ENCODE measurements at places on chromosomes 3 and 15.
A peak's percentile ranks its signal among the peaks of the same experiment; 100 is the strongest.

- DNase-seq = no peak
These were observed 192.8 kb downstream of the UBE3A start for GRCh38 chr15:25245801-25246622.

DNA sequence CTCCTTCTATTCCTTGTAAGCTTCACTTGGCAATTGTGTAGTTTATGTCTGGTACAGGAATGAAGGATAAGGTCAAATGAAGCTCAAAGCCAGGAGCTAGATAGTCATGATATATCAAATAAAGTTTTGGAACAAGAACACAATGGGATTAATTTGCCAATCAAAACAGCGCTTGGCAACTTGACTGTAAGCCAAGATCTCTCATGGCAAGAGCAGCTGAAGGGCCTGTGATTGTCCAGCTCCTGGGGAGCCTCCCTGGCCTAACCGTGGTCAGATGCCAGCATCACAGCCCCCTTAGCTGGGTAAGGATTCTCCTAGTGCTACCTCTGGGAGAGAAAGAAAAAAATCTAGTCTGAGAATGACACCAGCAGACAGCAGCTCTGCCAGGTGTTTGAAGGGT, 97.2 kb downstream of the LIPC start:
- no peak for DNase-seq

DNA sequence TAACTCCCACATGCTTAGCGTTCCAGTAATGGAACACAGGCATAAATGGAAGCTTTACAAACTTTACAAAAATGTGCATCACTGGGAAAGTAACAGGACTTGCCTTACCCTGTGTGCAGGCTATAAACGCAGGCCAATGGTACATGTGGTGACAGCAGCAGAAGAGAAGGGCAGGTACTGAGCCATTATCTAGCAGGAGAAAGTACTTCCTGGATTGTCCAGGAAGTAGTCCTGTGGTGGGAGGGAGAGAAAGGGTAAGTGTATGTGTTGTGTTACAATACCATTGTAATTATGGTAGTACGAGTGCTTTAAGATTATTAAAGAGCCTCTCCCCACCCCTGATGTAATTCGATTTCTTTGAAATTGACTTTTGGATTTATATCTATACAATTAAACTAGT, 5.3 kb downstream of the ATP1B3 start:
- no peak for DNase-seq

DNA sequence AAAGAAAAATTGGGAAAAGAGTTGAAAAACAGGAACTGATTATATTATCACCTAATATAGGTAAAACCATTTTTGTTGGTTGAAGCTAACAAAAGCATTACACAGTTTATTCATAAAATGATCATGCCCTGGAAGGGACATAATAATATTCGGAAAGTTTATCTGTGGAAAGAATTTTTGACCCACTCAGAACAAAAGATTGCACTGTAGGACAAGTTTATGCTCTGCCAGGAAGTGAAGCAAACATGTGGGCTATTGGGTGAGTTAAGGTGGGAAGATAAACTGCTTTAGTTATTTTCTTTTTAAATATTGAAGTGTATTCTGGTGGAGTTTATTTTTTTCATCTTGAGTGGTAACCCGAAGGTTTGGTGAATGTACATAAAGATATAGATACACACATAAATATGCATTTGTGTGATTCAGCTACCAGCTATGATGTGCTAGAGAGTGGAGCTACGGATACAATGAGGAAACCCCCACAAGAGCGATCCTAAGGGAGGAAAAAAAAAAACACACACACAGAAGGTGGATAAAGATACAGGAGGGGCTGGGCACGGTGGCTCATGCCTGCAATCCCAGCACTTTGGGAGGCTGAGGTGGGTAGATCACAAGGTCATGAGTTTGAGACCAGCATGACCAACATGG, 506.4 kb upstream of the THBS1 start:
- no peak for DNase-seq

- peak; percentile 58 for DNase-seq
These were observed 17.6 kb upstream of the CCDC174 start for GRCh38 chr3:14633819-14634424.

- no peak for DNase-seq
These were observed 72.1 kb downstream of the NOX5 start for GRCh38 chr15:69086427-69087204.

- DNase-seq = no peak
These were observed 1.2 kb downstream of the KPNA1 start for GRCh38 chr3:122513386-122514122.

DNA sequence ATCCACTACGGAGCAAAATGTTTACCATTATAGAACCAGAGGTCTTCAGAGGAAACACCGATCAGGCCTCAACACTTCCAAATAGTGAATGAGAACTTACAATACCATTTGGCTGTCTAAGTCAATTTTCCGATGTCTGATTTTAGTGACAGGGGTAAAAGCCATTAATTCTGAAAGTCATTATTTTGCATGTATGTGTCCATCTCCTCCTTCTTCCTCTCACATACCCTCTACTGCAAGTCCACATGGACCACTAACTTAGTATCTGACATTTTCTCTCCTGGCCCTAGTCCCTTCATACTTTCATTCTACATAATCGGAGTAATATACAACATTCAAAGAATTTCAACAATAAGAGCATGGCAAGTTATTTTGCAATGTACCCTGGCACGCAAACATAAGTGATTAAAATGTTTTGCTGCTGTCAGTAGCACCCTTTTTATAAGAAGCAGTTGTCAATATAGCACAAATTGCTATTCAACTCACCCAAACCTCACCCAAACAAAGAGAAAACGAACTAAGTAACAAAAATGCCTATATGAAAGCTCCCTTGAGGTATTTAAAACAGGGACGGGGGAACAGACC, 1.9 kb downstream of the TOP2B start:
- DNase-seq = no peak

- DNase-seq = no peak
These were observed at the start of gene NAALADL2 for GRCh38 chr3:174859114-174859735. TSS of gene NAALADL2 (plus strand) at chr3:174859334.

DNA sequence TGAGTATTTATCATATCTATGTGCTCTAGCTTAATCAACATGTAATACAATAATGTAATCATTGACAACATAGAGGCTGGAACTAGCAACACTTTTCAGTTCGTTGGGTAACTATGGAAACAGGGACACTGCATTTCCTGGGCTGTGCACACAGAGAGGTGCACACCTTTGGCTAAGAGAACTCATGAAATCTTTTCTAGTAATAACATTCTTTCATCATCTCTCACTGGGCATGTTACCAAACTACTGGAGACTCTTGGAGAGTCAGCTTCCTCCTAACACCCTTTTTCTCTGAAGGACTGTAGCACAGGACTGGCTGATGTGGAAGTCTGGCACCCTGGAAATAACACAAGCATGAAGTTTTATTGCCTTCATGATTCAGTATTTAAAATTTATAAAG, 135.6 kb downstream of the KCNMB2 start:
- no peak for DNase-seq

- no peak for DNase-seq
These were observed 172.5 kb upstream of the GADL1 start for GRCh38 chr3:31067004-31067403.

DNA sequence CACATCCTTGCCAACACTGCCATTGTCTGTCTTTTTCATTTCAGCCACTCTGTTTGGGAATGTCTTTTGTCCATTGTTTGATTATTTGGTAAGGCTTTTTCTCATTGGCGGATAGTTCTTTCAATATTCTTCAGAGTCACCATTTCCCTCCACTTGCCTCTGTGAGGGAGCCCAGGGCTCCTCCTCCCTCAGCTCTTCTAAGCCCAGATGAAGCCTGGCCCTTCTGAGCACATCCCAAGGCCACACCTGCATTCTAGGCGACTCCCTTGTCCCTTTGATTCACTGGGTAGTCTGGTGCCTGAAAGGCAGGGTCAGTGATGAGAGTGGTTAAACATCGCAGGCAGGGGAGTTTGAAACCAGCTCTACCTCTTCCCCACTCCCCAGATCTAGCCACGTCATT, 12.4 kb upstream of the LTF start:
- DNase-seq = no peak

DNA sequence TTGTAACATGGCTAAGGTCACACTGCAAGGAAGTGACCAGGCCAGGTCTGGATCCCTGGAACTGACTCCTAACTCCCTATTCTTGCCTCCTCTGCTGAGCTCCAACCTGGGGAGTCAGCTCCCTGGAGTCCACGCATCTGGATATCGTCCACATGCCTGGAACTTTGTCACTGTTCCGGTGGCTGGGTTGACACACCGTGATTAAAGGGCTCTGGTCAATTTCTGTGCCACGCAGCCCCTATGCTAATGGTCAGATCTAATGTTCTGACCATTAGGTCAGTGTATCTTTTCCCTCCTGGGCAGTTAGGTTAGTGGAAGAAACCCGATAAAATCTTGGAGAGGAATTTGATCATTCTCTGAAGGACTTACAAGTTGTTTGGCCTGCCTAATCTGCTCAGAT, 1.6 kb upstream of the TPM1 start:
- DNase-seq = no peak

GRCh38 chr15:65394936-65395335, 17.1 kb upstream of the IGDCC3 start:
- DNase-seq = no peak

All from activated CD4-positive, alpha-beta T cell treated with anti-CD3 and anti-CD28 coated beads for 4 hours (primary cell).